Upper lobe of left lung (tissue), 6 donors: ENCODE measurements at places on chromosomes 11 and 22. TPM values are rescaled to one million over a fixed set of nuclear protein-coding genes. Genes with fewer than 3 reads are reported as not detected.
A peak's percentile ranks its signal among the peaks of the same experiment; 100 is the strongest.

GRCh38 chr11:57349491-57350274, 11.5 kb downstream of the P2RX3 start:
- no peak overlapping the region for H3K4me3 ChIP-seq
- no peaks in the 10 kb centered on the region for H3K27me3 ChIP-seq
- H3K4me1 ChIP-seq: no peaks in the 10 kb centered on the region
- no peak overlapping the region for H3K27ac ChIP-seq

The CALCA gene
- total RNA-seq: not detected

The KLHL35 gene
- total RNA-seq: 4.3 TPM

The IRAG1 gene
- 2.4 TPM for total RNA-seq

DNA sequence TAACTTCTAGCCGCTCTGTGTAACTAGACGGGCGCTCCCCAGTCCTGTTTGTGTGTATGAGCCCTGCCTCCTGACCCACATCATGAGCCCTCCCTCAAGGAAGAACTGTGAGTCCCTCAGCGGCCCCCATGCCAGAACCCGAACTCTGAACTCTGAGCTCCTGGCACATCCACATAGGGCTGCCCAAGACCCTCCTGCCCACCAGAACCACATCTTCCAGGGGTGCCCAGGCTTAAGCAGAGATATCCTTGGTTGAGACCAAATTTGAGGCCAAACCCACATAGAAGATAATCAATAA, 3.0 kb downstream of the TRIM29 start:
- H3K36me3 ChIP-seq: no peaks in the 10 kb centered on the region
- no peaks in the 10 kb centered on the region for H3K27me3 ChIP-seq
- H3K4me3 ChIP-seq: no peak overlapping the region
- no peak overlapping the region for H3K27ac ChIP-seq
- DNase-seq: no peak
- no peaks in the 10 kb centered on the region for H3K4me1 ChIP-seq

The PLAAT2 gene
- 7.8 TPM for total RNA-seq

The RAPSN gene
- total RNA-seq: not detected

DNA sequence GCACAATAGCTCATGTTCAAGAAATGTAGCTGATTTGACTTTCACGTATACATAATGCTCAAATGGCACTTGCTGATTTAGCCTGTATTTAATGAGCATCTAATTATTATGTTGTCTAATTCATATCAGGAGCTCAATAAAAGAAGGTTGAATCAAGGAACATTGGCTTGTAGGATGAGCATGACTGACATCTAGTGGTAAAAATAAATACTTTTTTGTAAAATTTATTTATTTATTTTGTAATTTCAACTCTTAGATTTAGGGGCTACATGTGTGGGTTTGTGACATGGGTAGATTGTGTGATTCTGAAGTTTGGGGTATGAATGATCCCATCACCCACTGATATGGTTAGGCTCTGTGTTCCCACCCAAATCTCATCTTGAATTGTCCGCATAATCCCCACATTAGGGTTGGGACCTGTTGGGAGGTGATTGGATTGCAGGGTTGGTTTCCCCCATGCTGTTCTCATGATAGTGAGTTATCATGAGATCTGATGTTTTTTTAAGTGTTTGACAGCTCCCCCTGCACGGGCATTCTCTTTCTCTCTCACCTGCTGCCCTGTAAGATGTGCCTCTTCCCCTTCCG, 1.7 kb upstream of the OR52E5 start:
- no peaks in the 10 kb centered on the region for H3K36me3 ChIP-seq
- no peak overlapping the region for H3K27ac ChIP-seq
- no peaks in the 10 kb centered on the region for H3K27me3 ChIP-seq
- DNase-seq: no peak

DNA sequence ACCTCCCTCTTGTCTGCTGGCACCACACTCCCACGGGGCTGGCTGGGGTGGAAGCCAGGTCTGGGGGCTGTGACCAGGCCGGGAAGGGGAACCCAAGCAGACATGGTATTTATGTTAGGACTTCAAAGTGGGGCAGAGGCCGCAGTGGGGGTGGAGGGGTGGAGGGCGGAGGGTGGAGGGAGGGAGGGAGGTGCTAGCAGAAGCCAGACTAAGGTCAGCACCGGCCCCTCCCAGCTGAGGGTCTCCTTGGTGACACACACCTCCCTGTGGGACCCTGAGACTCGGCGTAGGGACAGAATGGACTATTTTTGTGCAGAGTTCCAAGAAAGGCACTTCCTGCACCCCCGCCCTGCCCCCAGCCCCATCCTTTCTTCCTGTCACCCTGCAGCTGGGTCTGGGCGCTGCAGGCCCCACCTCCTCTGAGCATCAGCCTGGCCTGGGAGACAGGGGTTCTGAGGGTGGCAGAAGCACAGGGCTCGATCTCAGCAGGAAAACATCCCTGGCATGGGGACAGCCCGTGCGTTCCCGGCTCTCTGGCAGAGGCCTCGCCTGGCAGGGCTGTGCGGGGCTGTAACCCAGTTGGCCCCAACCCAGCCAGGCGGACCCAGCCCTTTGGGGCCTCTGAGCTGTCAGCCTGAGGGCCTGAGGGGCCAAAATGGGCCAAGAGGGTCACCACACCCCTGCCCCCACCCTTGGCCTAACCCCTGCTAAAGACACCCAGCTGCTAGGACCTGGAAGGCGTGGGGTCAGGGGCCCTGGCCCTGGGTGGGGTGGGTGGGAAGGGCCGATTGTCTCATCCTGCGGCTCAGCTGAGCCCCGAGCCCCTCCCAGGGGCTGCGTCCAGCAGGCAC, 9.6 kb upstream of the CD248 start:
- no peak overlapping the region for H3K4me3 ChIP-seq
- H3K27ac ChIP-seq: peak overlapping the region; percentile 54
- H3K36me3 ChIP-seq: no peaks in the 10 kb centered on the region
- no peaks in the 10 kb centered on the region for H3K27me3 ChIP-seq
- peaks cover 32% of the 10 kb centered on the region for H3K4me1 ChIP-seq

DNA sequence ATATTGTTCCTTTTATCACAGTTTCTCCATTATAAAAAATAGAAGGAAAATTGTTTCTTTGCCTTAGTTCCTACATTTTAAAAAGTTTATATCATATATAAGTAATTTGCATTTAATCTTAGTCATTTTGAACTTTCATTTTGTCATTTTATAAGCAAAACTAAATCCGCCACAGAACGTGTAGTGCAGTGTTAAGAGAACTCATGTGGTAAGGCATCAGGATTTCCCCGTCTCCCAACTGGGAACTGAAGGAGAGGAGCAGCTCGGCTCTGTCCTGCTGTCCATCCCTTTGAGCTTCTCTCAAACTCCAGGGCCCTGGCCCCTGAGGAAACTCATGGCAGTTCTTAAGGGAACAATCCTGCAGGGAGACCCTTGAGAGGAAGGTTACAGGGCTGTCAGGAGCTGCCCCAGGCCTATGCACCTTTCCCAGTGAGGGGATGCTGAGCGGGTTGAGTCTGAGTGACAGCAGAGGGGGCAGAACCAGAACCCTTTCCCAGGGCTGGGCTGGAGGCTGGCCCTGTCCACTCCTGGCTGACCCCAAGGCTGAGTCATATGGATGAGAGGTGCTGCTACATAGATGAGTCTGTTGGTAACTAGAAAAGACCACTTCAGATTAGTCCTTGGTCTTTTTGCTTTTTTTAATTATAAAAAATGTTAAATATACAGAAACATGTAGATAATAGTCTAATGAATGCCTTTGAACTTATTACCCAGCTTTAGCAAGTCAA, 333.1 kb downstream of the TBC1D22A start:
- peaks cover 15% of the 10 kb centered on the region for H3K4me1 ChIP-seq
- no peaks in the 10 kb centered on the region for H3K27me3 ChIP-seq
- H3K27ac ChIP-seq: no peak overlapping the region
- no peaks in the 10 kb centered on the region for H3K36me3 ChIP-seq

The DDI1 gene
- total RNA-seq: not detected

DNA sequence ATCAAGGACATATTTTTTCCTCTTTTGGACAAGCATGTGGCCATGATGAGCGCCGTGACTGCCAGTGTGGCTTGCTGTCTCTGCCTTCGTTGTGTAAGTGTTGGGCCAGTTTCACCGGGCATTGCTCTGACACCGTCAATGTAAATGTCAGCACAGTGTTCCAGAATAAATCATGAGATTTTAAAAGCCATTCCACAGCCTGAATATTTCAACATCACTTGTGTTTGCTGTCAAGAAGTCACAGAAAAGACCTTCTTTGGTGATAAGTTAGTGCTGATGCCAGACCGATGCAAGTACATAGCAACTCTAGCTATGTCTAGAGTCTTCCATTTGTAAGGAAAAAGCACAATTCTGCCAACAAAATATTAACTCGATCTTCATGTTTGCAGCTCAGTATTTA, 467.8 kb downstream of the TBC1D22A start:
- H3K27me3 ChIP-seq: no peaks in the 10 kb centered on the region
- H3K4me3 ChIP-seq: no peak overlapping the region
- H3K27ac ChIP-seq: no peak overlapping the region
- DNase-seq: no peak
- no peaks in the 10 kb centered on the region for H3K36me3 ChIP-seq

DNA sequence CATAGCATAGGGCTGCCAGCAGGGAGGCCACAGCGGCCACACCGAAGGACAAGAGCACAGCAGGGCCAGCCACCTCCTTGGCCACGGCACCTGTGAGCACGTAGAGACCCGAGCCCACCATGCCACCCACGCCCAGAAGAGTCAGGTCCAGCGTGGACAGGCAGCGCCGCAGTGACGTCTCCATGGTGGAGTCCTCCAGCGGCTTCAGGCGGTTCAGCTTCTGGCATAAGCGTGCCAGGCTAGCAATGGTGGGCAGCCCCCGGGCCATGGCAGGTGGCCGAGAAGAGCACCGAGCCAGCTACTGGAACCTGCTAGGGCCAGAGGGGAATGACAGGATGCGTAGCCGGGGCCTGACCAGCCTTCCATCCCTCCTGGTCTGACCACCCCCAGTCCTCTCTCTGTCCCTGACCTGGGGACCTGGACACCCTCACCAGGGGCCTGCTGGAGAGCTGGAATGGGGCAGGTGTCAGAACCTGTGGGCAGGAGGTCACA, 770 bp downstream of the SLC7A4 start:
- no peak for DNase-seq
- no peaks in the 10 kb centered on the region for H3K36me3 ChIP-seq
- no peak overlapping the region for H3K27ac ChIP-seq
- H3K4me3 ChIP-seq: peak overlapping the region; percentile 40
- H3K4me1 ChIP-seq: peaks cover 13% of the 10 kb centered on the region
- H3K27me3 ChIP-seq: peaks cover 10% of the 10 kb centered on the region

The ZBTB16 gene
- 110 TPM for total RNA-seq

DNA sequence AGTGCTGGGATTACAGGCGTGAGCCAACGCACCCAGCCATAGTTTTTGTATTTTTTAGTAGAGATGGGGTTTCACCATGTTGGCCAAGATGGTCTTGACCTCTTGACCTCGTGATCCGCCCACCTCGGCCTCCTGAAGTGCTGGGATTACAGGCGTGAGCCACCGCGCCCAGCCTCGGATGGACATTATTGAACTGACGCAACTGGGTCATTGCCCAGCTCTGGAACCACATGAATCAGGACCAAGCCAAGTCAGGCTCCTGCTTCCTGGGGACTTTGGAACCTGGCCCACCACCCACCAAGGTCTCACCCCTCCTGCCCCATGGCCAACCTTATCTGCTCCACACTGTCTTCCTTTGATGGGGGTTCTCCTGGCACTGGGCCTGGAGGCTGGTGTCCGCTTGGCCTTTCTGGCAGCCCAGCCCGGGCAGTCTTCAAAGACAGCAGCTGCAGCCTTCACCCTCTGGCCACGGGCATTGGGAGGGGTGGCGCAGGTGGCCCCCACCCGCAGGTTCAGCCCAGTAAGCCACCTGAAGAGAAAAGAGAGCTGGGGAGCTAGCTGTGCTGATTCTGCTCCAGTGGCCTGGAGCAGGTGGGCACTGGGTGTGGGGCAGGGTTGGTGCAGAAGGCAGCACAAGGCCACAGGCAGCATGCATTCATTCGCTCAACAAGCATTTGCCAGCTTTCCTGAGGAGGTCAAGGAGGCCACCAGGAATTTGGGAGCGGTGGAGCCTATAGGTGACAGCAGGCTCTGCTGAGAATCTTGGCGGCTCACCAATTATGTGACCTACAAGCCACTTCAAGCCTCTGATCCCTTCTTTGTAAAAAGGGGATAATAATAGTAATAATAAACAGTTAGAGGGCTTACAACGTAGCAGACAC, 5.7 kb downstream of the CHADL start:
- peaks cover 37% of the 10 kb centered on the region for H3K4me1 ChIP-seq
- no peak for DNase-seq
- no peaks in the 10 kb centered on the region for H3K27me3 ChIP-seq
- no peak overlapping the region for H3K4me3 ChIP-seq
- H3K27ac ChIP-seq: no peak overlapping the region

The SLC1A2 gene
- 1.7 TPM for total RNA-seq

- H3K36me3 ChIP-seq: no peaks in the 10 kb centered on the region
- H3K4me1 ChIP-seq: no peaks in the 10 kb centered on the region
- H3K27ac ChIP-seq: no peak overlapping the region
- no peak for DNase-seq
- H3K4me3 ChIP-seq: no peak overlapping the region
These were observed 368.5 kb downstream of the NELL1 start for GRCh38 chr11:21037850-21038249.

GRCh38 chr11:37858398-37858797, 1260.4 kb upstream of the RAG2 start:
- H3K4me3 ChIP-seq: no peak overlapping the region
- no peaks in the 10 kb centered on the region for H3K4me1 ChIP-seq
- DNase-seq: no peak
- H3K27me3 ChIP-seq: no peaks in the 10 kb centered on the region

- peaks cover 6% of the 10 kb centered on the region for H3K4me1 ChIP-seq
- no peak overlapping the region for H3K4me3 ChIP-seq
- no peak for DNase-seq
- H3K27me3 ChIP-seq: no peaks in the 10 kb centered on the region
- no peak overlapping the region for H3K27ac ChIP-seq
These were observed 89.3 kb upstream of the LMO1 start for GRCh38 chr11:8352876-8353505.

DNA sequence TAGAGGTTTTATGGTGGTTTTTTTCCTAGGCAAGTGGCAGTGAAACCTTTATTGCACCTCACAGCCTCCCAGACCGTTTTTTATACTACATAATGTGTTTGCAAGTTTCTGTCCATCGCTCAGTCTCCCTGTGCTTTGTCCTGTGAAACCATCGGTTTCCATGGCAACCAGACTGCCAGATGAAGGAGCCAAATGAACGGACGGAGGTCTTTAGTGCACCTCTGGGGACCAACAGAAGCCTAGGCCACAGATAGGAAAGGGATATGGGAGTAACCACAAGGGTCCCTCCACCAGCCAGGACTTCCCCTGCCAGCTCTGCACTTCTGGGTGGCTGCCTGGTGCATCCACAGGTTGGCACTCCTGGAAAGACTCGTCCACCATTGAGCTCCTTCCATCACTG, 165.0 kb downstream of the CHST1 start:
- no peak overlapping the region for H3K4me3 ChIP-seq
- no peak overlapping the region for H3K27ac ChIP-seq
- H3K36me3 ChIP-seq: no peaks in the 10 kb centered on the region
- no peaks in the 10 kb centered on the region for H3K4me1 ChIP-seq
- no peak for DNase-seq
- no peaks in the 10 kb centered on the region for H3K27me3 ChIP-seq

The PRRG4 gene
- 10.0 TPM for total RNA-seq

DNA sequence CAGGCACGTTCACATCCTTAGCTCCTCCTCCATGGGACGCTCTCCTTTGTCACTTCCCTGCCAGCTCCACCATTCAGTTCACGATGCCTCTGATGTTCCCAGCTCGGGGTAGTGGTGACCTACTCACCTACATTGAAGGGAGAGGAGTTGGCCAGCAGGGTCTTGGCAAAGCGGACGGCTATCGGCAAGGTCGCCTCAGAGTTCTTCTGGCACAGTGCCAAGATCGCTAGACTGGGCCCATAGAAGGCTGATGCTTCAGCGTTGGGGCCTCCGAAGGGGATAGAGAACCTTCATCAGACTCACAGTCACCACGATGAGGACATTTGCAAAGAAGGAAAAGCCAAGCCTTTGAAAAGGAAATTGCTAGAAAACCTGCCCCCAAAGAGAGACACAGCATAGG, 3.0 kb downstream of the CBLIF start:
- DNase-seq: no peak
- H3K4me3 ChIP-seq: no peak overlapping the region
- no peaks in the 10 kb centered on the region for H3K36me3 ChIP-seq
- no peaks in the 10 kb centered on the region for H3K4me1 ChIP-seq
- H3K27ac ChIP-seq: no peak overlapping the region
